ENCODE measurements at places on chromosomes 7 and 10.

- no peak for DNase-seq
Observed at GRCh38 chr7:45511721-45512597, 62.2 kb upstream of the ADCY1 start.

DNA sequence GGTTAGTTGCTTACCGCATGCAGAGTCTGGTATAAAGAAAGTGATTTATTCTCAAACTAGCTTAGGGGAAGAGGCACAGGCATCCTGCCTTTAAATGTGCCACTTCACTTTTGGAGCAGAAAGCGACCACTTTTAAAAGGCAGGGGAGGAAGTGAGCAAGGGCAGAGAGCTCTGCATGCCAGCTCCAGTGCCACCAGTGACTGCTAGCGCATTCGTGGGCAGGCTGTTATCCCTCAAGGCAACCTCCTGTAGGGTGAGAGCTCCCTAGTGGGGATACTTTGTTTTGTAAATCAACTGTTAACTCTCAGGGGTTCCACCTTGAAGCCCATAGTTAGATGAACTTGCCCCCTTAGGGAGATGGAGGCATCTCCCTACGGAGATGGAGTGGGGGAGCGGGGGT lies 29.4 kb upstream of the GRB10 start:
- no peak for DNase-seq

DNA sequence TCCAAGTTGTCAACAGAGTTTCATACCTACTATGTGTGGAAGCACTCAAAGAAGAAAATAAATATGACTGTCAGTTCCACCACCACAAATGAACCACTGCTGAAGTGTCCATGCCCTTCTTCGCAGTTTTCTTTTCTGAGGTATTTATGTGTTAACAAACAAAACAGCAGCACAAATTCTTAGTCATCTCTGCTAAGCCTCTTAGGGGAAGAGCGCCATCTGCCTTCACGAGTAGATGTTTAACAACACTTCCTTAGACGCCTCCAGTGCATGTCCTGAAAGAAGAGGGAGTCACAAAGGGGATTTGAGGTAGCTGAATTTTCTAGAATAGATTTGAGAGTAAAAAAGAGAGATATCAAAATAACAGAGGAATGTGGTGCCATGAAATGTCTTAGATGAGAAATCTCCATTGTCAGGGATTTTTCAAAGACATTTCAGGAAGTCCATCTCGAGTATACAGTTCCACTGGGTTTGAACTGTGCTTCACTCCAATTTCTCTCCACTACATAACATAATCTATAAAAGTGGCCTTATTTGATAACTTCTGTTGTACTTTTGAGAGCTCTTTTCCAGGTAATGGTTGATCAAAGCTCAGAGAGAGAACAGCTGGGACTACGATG lies 775.3 kb upstream of the POM121L12 start:
- no peak for DNase-seq

GRCh38 chr10:5040010-5040673 lies 36.5 kb upstream of the AKR1C2 start:
- DNase-seq = no peak

- DNase-seq = no peak
Observed at GRCh38 chr7:24381894-24382505, 98.0 kb downstream of the NPY start.

GRCh38 chr7:50685135-50686065 lies 97.3 kb downstream of the GRB10 start:
- DNase-seq = no peak

GRCh38 chr7:24587853-24588252 lies 14.6 kb downstream of the PALS2 start:
- DNase-seq = no peak

DNA sequence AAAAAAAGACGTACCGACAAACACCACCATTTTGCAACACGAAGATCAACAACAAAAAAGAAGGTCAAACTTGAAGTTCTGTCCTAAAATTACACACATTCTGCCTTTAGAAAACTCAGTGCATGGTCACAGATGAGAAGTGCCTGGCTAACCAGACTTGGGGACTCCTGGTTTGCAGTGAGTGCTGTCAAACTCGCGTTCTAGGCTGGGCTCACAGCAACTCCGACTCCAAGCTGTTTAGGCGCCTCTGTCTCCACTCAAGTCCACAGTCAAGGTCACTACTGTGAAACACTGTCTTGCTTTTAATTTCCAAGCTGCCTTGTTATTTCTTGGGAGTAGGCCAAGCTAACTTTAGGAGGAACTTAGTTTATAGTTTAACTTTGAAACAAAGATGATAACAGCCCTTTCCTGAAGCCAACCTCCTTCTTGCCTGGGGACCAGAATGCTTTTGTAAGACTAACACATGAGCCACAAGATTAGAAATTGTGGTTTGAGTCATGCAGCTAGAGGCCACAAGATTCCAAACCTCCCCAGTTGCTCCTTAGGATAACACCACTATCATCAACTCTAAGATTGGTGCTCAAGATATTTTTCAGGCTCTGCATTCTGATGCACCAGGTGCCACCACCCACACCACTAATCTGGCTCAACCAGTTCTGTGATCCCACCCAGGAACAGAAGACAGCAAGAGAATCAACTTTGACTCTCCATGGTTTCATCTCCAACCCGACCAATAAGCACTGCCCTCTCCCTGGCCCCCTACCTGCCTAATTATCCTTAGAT lies 1.1 kb upstream of the DNAAF5 start:
- DNase-seq = no peak

GRCh38 chr7:92833766-92834506 lies 2.4 kb downstream of the CDK6 start:
- DNase-seq = peak; percentile 89

GRCh38 chr7:12954380-12955033 lies 267.1 kb downstream of the ARL4A start:
- DNase-seq = no peak

GRCh38 chr10:21203473-21204107 lies 306.5 kb upstream of the NEBL start:
- DNase-seq = no peak

GRCh38 chr10:107740962-107741690 lies 576.6 kb upstream of the SORCS1 start:
- no peak for DNase-seq

DNA sequence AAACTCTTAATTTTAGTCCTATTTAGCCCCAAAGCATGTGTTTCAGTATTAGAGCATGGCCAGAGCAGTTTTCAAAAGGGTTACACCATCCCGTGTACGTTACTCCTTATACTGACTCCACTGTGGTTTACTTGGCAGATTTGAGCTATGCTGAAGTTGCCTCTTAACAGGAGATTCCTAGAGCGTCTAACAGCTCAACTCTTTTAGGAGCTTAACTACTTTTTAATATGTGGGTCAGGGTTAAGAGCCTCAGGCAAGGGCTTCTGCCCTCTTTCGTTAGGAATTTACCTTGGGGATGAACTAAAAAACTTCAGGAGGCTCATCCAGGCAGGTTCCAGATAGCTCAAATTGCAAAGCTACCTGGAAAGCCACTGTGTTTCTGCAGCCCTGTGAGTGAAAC lies 674.8 kb upstream of the C7orf33 start:
- no peak for DNase-seq

DNA sequence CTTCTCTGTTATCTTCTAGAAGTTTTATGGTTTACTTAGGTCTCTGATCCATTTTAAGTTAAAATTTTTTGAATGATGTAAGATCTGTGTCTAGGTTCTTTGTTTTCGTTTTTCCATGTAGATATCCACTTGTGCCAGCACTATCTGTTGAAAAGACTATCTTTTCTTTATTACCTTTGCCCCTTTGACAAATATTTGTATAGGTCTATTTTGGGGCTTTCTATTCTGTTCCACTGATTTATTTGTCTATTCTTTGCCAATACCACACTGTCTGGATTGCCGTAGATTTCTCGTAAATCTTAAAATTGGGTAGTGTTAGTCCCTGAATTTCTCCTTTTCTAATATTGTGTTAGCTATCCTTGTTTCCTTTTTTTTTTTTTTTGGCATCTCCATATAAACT lies 71.4 kb upstream of the PDSS1 start:
- no peak for DNase-seq

DNA sequence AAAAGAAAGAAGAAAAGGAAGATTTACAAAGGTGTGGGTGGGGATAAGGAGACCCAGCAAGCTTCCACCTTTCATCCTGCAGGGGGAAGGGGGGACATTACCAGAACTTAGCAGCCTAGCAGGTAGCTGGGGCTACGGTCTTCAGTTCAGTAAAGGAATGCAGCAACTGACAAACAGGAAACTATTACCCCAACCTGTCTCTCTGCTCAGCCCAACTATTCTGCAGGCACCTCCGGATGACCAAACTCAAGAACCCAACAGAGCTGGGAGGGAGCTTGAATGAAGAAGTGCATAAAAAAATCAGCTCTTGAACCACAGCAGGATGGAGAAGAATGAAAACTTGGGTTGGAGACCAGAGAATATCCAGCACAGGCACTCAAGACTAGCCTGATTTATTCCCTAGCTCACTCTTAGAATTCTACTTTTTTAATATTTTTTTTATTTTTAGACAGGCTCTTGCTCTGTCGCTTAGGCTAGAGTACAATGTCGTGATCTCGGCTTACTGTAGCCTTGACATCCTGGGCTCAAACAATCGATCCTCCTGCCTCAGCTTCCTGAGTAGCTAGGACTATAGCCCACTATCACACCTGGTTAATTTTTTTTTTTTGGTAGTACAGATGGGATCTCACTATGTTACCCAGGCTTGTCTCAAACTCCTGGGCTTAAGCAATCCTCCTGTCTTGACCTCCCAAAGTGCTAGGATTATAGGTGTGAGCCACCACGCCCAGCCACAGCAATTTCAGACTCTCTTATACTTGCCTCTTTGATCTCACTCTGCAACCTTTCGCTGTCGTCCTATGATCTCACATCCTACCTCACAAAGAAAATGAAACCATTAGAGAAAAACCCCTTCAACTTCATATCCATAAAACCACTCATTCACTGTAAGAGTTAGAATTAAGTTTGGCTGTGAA lies 18.5 kb upstream of the C10orf67 start:
- no peak for DNase-seq

DNA sequence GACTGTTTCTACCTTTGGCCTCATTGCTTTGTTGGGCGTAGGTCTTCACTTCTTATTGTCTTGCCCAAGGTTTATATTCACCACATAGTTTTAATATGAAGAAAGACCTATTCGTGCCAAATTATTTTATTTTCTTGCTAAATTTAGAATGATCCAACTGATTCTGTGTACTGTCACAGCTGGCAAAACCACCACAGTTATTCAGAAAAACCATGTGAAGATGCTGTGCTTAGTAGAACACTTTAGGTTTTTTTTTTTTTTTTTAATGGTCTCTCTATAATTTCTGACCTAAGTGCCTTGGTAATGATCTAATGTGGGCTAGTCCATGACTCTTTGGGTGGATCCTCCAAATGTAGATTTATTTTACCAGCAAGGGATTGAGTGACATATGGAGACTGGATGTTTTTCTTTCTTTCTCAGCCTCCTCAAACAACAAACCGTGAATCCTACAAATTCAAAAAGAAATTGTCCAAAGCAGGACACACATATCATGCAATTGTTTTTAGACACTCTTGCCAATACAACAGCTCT lies 243.8 kb downstream of the DYNC1I1 start:
- no peak for DNase-seq

DNA sequence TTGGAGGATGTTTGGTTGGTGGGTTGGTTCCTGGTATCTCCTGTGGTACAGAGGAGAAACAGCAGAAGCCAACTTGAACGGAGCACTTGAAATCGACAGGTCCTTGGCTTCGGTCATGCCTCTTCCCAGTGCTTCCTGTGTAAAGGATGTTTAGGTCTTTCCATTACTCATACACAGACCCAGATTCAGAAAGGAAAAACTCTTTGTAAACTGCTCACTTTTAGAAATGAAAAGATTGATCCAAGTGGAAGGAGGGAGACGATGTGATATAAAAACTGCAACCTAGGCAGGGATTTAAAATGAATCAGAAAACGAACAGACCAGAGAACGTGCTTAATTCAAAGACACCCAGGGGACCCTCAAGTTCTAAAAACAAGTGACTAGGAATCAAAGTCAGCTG lies 338.4 kb downstream of the GALNT17 start:
- DNase-seq = no peak

- no peak for DNase-seq
Observed at GRCh38 chr7:108723381-108723814, 153.7 kb downstream of the DNAJB9 start.

DNA sequence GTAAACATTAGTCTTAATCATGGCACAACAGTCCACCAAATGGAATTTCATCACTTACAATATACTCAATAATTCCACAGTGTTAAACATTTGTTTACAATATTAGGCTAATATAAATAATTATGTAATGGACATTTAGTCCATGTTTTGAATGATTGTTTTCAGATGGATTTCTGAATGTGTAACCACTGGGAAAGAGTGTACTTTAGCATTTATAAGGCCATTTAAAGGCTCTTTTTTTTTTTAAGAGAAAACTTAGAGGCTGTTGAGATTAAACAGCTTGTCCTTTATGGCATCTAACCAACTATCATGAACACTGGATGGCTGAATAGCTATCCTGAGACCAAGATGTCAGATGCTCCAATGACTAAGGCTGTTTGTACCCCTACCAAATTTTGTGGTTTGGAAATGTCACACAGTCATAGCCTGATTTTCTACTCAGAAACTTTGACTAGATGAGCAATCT lies 248.3 kb upstream of the GLI3 start:
- DNase-seq = no peak

DNA sequence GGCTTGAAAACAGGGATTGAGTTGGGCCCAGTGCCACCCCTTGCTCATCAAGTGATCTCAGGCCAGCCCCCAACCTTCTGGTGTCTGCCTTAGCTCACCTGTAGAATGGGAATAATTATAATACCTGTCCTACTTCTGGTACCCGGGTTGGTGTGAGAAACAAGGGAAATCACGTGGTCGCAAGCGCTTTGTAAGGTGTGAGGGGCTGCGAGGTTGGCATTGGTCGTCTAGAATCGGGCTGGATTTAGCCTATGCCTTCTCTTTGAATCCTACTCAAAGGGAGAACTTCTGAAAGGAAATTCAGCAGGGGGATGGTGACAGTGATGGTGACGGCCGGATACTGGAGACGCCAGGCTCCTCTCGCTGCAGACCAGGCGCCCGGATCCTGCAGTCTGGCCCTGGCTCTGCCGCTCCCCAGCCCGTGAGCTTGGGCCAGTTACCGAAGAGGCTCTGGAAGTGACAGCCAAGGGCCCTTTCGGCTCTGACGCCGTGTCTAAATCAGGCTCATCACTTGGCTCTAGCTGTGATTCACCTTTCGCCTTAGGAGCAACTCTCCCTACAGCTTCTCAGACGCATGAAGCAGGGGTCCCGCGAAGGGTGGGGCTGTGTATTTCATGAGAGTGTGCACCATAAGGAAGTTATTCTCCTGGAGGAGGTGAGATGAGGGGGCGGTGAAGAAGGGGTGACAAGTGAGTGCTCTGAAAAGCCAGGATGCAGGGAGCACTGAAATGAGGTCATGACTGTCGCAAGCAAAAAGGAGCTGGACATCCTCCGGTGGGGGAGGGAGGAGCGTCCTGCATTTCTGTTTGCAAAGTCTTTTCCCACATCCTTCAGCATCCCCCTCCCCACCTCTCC lies 4.0 kb upstream of the CREB5 start:
- no peak for DNase-seq
